Pancreas (tissue), 10 donors: ENCODE measurements at places on chromosomes 3 and 15. TPM values are rescaled to one million over a fixed set of nuclear protein-coding genes. Genes with fewer than 3 reads are reported as not detected.

ERICH6 gene
- not detected for total RNA-seq

DNA sequence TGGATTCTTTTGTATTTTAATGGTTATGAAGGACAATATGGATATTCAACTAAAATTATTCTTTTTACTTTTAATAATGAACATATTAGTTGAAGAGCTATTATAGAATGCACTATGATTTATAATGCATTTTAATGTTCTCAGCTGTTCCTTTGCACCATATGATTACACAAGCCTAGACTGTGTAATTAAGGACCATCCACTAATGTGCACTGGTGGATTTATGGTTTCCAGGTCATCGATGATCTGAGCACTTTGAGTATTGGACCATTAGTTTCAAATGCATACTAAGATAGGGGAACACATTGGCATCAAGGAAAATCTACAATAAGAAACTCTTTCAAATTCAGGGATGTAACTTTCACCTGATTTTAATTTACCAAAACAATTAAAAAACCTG, 16.8 kb downstream of the LRRN1 start:
- no peak overlapping the region for H3K27ac ChIP-seq
- no peaks in the 10 kb centered on the region for H3K36me3 ChIP-seq
- no peaks in the 10 kb centered on the region for H3K27me3 ChIP-seq

GRCh38 chr3:96370637-96371036, 443.8 kb upstream of the EPHA6 start:
- H3K27ac ChIP-seq: no peak overlapping the region
- DNase-seq: no peak
- no peaks in the 10 kb centered on the region for H3K36me3 ChIP-seq

GRCh38 chr3:64238971-64239667, 13.9 kb upstream of the PRICKLE2 start:
- H3K27me3 ChIP-seq: no peaks in the 10 kb centered on the region
- H3K4me3 ChIP-seq: no peak overlapping the region
- H3K27ac ChIP-seq: no peak overlapping the region
- no peaks in the 10 kb centered on the region for H3K4me1 ChIP-seq
- H3K36me3 ChIP-seq: no peaks in the 10 kb centered on the region

- no peak overlapping the region for H3K4me3 ChIP-seq
- H3K4me1 ChIP-seq: no peaks in the 10 kb centered on the region
- H3K27me3 ChIP-seq: peaks cover 11% of the 10 kb centered on the region
- DNase-seq: no peak
- H3K27ac ChIP-seq: no peak overlapping the region
- no peaks in the 10 kb centered on the region for H3K36me3 ChIP-seq
These were observed 461.7 kb downstream of the NR2F2 start for GRCh38 chr15:96792216-96792615.

PATL2 gene
- total RNA-seq: 0.42 TPM

GRCh38 chr15:80059786-80060355, 395 bp downstream of the ZFAND6 start:
- H3K27ac ChIP-seq: peak overlapping the region; percentile 86
- peak; percentile 91 for DNase-seq
- no peaks in the 10 kb centered on the region for H3K27me3 ChIP-seq
- peak overlapping the region; percentile 80 for H3K4me3 ChIP-seq
- peaks cover 15% of the 10 kb centered on the region for H3K4me1 ChIP-seq

DNA sequence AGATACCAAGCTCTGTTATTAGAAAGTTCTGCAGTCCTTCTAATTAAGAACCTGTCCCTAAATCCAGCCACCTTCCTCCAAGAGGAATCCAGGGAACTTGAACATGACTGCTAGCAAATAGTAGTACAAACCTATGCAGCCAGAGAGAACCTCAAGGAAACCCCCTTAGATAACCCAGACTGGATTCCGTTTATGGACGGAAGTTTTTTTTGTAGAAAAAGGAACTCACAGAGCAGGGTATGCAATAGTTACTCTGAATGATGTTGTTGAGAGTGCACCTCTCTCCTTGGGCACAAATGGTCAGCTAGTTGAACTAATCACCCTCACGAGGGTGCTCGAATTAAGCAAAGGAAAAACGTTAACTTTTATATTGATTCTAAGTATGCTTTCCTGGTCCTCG, 40.8 kb downstream of the TM4SF18 start:
- no peaks in the 10 kb centered on the region for H3K36me3 ChIP-seq
- no peak overlapping the region for H3K27ac ChIP-seq
- no peaks in the 10 kb centered on the region for H3K27me3 ChIP-seq

AQP9 gene
- 0.98 TPM for total RNA-seq

DNA sequence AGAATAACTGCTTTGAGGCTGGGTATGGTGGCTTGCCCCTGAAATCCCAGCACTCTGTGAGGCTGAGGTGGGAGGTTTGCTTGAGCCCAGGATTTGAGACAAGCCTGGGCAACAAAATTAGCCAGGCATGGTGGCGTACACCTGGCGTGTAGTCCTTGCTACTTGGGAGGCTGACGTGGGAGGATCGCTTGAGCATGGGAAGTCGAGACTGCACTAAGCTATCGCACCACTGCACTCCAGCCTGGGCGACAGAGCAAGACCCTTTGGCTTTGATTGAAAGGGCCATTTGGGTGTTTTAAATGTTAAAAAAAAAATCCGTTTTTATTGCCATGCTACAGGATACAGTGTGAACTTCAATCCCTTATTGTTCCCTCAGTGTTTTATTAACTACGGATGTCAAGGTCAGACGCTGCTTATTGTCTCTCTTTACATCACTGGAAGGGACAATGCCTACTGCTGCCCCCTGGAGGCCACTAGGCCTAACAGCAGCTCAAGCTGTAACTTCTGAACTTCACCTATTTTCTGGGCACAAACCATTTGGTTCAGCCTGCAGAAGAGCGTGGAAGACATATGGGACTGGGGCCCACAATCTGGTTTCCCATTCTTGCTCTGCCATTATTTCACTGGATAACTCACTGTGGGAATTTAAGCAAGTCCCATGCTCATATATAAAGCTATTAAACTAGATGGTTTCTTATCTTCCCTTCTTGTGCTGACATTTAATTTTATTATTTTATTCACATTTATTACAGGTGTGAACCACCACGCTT, 15.3 kb upstream of the IREB2 start:
- no peaks in the 10 kb centered on the region for H3K4me1 ChIP-seq
- peak; percentile 53 for DNase-seq
- H3K27me3 ChIP-seq: no peaks in the 10 kb centered on the region
- H3K4me3 ChIP-seq: no peak overlapping the region
- H3K36me3 ChIP-seq: no peaks in the 10 kb centered on the region

DNA sequence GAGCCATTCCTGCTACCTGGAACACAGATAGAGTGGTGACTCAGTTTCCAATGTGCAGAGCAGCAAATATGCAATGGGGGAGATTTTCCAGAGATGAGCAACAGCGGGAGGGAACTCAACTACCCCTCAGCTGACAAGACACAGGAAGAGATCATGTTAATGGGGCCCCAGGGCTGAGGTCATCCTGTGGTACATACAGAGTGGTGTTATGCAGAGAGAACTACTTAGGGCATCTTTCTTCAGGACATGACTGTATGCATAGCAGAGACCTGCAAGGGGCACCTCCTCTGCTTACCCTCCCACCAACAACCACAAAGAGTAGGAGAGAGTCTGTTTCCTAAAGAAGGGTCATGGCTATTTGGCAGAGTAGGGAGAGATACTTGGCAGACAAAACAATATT, 6.8 kb upstream of the TBC1D5 start:
- no peaks in the 10 kb centered on the region for H3K4me1 ChIP-seq
- H3K27me3 ChIP-seq: no peaks in the 10 kb centered on the region
- DNase-seq: no peak

DNA sequence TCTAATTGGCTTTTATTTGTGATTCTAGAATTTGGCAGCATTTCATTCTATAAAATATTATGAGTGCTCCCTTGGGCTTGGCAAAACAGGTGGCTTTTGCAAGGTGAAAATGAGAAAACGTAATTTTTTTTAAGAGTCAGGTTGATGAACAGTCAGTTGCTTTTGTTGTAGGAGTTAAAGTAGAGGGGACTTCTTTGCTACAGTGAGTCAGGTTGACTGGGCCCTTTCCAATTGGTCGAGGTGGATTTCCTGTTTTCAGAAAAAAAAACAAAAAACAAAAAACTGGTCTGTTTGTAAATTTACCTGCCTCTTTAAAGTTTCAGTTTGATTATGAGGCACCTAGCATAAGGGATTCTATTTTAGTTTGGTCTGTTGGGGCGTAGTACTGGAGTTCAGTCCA, 1469.4 kb upstream of the GBE1 start:
- H3K4me3 ChIP-seq: no peak overlapping the region
- no peaks in the 10 kb centered on the region for H3K4me1 ChIP-seq
- H3K27ac ChIP-seq: no peak overlapping the region
- no peaks in the 10 kb centered on the region for H3K27me3 ChIP-seq

- no peak overlapping the region for H3K4me3 ChIP-seq
- no peaks in the 10 kb centered on the region for H3K4me1 ChIP-seq
- no peak for DNase-seq
- no peaks in the 10 kb centered on the region for H3K36me3 ChIP-seq
- H3K27me3 ChIP-seq: no peaks in the 10 kb centered on the region
These were observed 18.4 kb upstream of the RHCG start for GRCh38 chr15:89514596-89515406.

DNA sequence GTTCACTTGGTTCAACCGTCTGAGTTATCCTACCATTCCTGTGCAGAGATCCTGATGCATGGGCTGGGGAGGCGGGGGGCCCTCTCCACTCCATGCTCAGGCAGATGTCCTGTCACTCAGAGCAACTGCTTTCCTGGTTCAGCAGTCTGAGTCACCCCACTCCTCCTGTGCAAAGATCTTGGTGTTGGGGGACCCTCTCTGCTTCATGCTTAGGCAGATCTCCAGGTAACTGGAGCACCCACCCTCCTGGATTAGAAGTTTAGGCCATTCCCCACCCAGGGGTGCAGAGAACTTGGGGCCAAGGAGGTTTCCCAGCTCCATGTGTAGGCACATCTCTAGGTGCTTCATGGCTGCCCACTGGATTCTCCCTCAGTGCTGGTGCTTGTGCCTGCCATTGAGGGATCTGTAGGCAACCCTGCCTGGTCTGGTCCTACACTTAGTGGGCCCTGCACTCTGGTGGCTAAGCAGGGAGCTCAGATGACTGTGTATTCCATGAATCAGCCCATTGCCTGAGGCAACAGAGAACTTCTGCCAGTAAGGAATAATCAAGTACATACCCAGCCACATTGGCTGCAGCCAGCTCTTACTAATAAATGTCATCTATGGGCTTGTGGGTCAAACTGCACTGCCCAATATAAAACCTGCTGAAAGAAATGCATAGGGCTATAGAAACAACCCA, 465.4 kb upstream of the THBS1 start:
- no peaks in the 10 kb centered on the region for H3K36me3 ChIP-seq
- no peak overlapping the region for H3K4me3 ChIP-seq
- no peaks in the 10 kb centered on the region for H3K27me3 ChIP-seq
- DNase-seq: no peak
- no peak overlapping the region for H3K27ac ChIP-seq
- H3K4me1 ChIP-seq: no peaks in the 10 kb centered on the region

SKOR1 gene
- 0.09 TPM for total RNA-seq

ZSCAN29 gene
- 18.8 TPM for total RNA-seq

DNA sequence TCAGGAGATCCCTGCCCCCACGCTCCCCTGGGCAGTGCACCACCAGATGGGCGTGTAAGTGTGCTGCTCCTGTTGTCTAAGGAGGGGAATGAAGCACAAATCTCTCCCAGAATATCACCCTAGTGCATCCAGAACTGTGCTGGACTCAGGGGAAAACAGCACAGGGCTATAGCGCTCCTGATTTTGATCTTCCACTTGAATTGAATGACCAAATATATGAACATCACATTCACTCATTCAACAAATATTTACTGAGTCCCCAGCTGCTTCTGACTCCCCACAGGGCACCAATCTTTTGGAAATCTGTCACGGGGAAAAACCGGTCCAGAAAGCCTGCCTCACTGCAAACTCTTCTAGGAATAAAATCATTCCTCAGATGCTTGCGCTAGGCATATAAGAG, 2.4 kb downstream of the CPLX3 start:
- H3K4me3 ChIP-seq: no peak overlapping the region
- H3K4me1 ChIP-seq: no peaks in the 10 kb centered on the region
- DNase-seq: no peak
- no peaks in the 10 kb centered on the region for H3K27me3 ChIP-seq
- H3K36me3 ChIP-seq: no peaks in the 10 kb centered on the region

SAMD7 gene
- not detected for total RNA-seq

SYNPR gene
- total RNA-seq: 1.4 TPM

- peak overlapping the region; percentile 82 for H3K4me3 ChIP-seq
- no peaks in the 10 kb centered on the region for H3K36me3 ChIP-seq
- peak; percentile 66 for DNase-seq
- no peaks in the 10 kb centered on the region for H3K27me3 ChIP-seq
- H3K27ac ChIP-seq: peak overlapping the region; percentile 88
These were observed 668 bp downstream of the MRAS start for GRCh38 chr3:138348754-138349739.

- H3K4me1 ChIP-seq: peaks cover 7% of the 10 kb centered on the region
- H3K27me3 ChIP-seq: no peaks in the 10 kb centered on the region
- no peaks in the 10 kb centered on the region for H3K36me3 ChIP-seq
- H3K4me3 ChIP-seq: no peak overlapping the region
- no peak for DNase-seq
These were observed 189.2 kb upstream of the THRB start for GRCh38 chr3:24683633-24684384.

CA12 gene
- 24.6 TPM for total RNA-seq

GRCh38 chr3:189797103-189797750, 166.0 kb downstream of the TP63 start:
- H3K27me3 ChIP-seq: no peaks in the 10 kb centered on the region
- no peaks in the 10 kb centered on the region for H3K4me1 ChIP-seq
- no peak overlapping the region for H3K4me3 ChIP-seq
- no peak for DNase-seq
- H3K27ac ChIP-seq: no peak overlapping the region
- no peaks in the 10 kb centered on the region for H3K36me3 ChIP-seq

DNA sequence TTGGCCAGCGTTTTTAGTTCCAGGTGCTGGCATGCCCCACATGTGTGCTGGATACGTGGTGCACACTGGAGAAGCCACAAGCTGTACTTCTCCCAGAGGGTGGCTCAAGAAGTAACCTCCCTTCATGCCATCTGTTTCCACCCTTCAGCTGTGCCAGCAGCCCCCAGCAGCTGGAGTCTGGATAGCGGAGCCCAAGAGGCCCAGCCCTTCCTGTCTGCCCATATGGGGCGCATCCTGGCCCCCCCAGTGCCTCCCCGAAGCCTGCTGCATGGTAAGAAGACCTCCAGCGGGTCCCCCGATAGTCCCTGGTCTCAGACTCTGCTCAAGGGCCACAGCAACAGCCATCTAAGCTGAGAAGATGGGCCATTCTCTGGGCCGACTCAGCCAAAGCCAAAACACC, 5.8 kb upstream of the MANF start:
- no peak for DNase-seq
- no peaks in the 10 kb centered on the region for H3K4me1 ChIP-seq
- no peak overlapping the region for H3K4me3 ChIP-seq

GRCh38 chr15:61049934-61050333, 179.2 kb downstream of the RORA start:
- no peaks in the 10 kb centered on the region for H3K27me3 ChIP-seq
- no peaks in the 10 kb centered on the region for H3K36me3 ChIP-seq
- no peak for DNase-seq
- H3K27ac ChIP-seq: no peak overlapping the region

GRCh38 chr3:102114264-102114979, 265.1 kb downstream of the NFKBIZ start:
- H3K27ac ChIP-seq: no peak overlapping the region
- no peak overlapping the region for H3K4me3 ChIP-seq
- no peaks in the 10 kb centered on the region for H3K36me3 ChIP-seq
- DNase-seq: no peak
- H3K27me3 ChIP-seq: no peaks in the 10 kb centered on the region

GRM2 gene
- 0.09 TPM for total RNA-seq

GRCh38 chr3:195040773-195041520, 230.0 kb downstream of the XXYLT1 start:
- H3K4me3 ChIP-seq: no peak overlapping the region
- H3K27ac ChIP-seq: no peak overlapping the region
- H3K36me3 ChIP-seq: no peaks in the 10 kb centered on the region
- DNase-seq: no peak
- H3K27me3 ChIP-seq: no peaks in the 10 kb centered on the region

C3orf20 gene
- total RNA-seq: not detected
